ENCODE measurements at places on chromosomes 13 and 19.

GRCh38 chr13:33645591-33646554, 172.1 kb upstream of the RFC3 start:
- no peak for DNase-seq

DNA sequence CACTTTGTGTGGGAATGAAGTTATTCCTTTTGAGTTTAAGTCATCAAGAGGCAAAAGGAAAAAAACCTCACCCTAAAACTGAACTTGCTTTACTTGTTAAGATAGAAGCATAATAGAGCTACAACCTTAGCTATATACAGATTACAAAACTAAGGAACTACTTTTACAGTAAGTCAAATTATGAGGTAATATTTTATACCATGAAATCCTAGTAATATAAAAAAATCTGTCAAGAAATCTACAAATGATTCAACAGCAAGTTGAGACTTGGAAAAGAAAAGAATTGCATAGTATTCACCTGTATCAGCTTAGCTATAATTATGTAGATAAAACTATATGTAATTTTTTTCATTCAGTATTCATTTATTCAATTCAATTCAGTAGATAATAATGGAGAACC, 335.3 kb downstream of the KLF5 start:
- no peak for DNase-seq

- no peak for DNase-seq
These were observed 3.3 kb downstream of the VSTM2B start for GRCh38 chr19:29528946-29529645.

DNA sequence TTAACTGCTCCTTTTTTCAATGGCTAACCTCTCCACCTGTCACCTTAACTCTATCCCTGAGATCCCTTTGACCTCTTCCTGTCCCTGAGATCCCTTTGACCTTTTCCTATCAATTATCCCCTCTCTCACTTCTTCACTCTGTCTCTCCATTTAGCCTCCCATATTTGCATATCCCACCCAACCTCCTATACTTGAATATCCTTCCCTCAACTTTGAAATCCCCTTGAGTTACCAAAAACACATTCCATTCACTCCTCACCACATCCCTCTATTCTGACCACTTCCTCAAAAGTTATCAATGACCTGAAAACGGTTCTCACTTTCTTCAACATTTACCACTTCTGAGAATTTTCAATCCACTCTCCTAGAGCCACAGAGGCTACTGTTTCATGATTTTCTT, 3.0 kb downstream of the MYCBP2 start:
- DNase-seq = no peak

GRCh38 chr13:65892859-65893258, 1337.3 kb downstream of the PCDH9 start:
- DNase-seq = peak; percentile 29

DNA sequence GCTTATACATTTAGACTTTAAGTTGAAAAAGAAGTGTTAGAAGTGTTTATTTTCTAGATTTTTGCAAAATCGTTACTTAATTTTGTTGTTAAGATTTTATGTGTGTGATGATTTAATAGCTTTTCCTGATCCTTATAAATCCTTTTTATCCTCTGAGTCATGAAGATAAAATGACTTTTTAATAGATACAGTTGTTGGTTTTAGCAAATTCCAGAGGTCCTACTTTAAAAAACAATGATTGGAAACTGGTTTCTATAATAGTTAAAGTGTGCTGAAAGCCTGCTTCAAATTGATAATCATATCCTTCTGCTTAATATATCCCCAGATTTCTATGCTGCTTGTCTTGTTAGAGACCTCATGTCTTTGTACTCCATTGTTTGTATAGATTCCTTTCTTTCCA, 39.0 kb downstream of the RNASEH2B start:
- no peak for DNase-seq

DNA sequence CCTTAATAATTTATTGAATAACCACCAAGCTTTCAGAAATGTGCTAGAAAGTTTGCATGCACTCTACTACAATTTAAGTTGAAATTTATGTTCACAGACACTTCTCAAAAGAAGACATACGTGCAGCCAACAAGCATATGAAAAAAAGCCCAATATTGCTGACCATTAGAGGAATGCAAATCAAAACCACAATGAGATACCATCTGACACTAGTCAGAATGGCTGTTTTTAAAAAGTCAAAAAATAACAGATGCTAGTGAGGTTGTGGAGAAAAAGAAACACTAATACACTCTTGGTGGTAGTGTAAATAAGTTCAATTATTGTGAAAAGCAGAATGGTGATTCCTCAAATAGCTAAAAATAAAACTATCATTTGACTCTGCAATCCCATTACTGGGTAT, 308.8 kb upstream of the PCDH9 start:
- no peak for DNase-seq

DNA sequence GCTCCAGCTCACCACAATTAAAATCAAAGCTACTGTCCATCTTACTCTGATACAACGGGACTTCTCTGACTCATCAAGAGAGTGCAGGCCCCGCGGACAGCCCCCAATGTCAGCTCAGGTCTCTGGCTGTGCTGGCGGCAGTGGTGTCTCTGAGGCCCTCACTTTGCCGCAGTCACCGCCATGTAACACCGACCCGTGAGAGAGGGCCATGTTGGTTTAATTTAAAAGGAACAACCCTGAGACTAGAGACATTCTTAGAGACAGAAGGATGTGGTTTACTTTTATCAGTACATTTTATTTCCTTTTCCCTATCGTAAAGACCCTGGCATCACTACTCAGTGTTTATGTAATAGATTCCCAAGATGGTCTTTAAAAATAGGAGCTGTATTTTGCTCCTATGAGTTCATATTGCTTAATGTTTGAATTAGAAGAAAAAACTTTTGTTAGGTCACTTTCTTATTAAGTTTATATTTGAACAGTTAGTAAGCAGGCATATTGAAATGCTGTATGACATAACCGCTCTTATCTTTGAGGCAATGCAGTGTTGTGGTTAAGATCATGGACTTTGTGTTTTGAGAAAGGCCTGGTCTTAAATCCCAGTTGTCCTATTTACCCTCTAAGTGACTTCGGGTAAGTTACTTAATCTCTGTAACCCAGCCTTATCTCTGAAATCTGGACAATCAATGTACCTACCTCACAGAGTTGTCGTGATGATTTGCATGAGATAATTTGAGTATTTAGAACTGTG, 23.4 kb downstream of the DGKH start:
- DNase-seq = no peak

DNA sequence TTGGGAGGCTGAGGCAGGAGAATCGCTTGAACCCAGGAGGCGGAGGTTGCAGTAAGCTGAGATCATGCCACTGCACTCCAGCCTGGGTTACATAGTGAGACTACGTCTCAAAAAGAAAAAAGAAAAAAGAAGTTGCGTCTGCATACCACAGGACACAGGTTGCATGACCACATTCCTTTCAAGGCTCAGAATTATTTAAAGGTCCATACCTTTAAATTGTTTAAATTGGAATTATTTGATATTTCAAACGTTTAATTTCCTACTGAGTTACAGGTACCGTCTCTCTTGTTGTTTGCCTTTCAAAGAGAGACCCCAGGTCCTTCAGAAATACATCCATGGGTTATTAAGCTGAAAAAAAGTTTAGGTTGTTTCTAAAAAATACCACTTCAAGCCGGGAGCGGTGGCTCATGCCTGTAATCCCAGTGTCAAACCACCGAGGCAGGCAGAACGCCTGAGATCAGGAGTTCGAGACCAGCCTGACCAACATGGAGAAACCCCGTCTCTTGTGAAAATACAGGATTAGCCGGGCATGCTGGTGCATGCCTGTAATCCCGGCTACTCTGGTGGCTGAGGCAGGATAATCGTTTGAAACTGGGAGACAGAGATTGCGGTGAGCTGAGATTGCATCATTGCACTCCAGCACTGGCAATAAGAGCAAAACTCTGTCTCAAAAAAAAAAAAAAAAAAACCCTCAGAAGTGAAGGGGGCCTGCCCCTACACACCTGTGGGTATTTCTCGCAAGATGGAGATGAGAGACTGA, 18.6 kb downstream of the ZNF816 start:
- no peak for DNase-seq

DNA sequence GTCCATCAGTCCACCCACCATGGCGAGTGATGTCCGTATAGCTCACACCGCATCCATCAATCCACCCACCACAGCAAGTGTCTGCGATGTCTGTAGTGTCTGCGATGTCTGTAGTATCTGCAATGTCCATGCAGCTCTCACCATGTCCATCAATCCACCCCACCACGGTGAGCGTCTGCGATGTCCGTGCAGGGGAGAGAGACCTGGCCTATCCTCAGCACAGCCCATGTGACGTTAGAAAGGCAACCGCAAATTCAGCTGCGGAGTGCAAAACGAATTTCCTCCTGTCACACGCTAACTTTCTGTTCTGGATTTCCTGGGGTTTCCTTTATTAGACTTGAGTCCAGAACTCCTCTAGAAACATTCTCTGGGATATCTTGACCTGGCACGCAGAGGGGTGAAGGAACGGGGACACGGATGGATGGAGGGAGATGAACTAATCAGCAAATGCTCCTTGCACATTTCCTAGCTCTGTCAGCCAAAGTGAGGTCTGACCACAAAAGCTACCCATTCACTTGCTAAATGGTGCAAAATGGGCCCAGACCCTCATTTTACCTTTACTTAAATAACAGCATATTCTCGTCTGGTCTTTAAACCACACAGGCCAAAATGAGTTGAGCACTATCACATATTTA, 18.3 kb downstream of the RASA3 start:
- DNase-seq = no peak
